ENCODE measurements at places on chromosomes 11 and 22.

GRCh38 chr22:30910358-30910757 is 58.2 kb downstream of the MORC2 start:
- no peak for DNase-seq

- DNase-seq, result no peak
Measured at GRCh38 chr11:2250041-2250440, 20.3 kb downstream of the ASCL2 start.

GRCh38 chr11:8802251-8802650 is 108.7 kb upstream of the AKIP1 start:
- no peak for DNase-seq

GRCh38 chr22:24588381-24588756 is 4.5 kb downstream of the LRRC75B start:
- no peak for DNase-seq

DNA sequence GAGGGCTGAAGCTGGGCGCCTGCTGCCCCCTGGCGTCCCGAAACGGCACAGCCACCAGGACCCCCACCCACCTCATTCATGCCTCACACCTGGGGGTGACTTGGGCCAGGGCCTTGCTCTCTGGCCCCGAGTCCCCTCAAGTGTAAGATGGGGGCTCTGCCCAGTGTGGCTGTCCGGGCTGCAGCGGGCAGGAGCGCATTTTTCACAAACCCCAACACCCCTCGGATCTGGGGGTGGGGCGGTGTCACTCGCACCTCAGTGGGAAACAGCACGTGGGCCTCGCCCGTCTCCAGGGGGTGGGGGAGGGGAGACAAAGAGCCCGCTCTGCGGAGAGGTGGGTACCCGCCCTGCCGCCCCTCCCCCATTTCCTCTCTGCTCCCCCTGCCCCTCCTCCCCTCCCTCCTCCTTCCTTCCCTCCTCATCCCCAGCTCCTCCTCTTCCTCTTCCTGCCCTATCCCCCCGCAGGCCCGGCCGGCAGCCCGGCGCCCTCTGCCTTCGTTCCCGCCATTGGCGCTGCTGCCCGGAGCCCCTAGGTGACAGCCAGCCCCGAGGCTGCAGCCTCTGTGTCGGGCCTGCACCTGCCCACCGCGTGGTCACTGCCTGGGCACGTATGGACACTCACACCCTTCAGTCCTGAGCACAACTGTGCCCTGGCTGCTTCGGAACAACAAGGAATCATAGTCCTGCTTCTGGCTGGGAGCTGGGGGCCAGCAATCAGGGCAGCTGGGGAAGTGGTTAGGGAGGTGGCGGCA is 6.8 kb upstream of the CDKN1C start:
- no peak for DNase-seq

DNA sequence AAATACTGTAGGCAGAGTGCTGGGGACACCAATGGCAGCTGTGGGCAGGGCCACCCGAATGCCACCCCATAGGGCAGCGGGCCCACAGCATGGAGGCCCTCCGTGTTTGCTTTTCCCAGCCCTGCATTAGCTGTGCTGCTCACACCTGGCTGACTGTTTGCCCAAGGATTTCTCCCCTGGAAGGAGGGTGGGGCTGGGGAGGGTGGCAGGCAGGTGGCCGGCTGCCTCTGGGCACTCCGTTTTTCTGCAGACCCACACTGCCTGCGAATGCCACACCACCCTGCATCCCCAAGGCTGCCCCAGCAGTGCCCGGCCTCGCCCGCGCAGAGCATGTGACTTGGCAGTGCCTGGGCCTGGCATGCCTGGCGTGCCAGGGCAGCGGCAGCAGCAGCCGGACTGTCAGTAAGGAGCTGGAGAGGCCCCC is 19.6 kb downstream of the DAGLA start:
- no peak for DNase-seq

Data from stimulated activated CD8-positive, alpha-beta memory T cell treated with anti-CD3 and anti-CD28 coated beads, Interleukin-4, amount 100 ng/mL, for 1 hour (primary cell).